A549 treated with CORT108297 at 1 μM for 4 hours (cell line): ENCODE measurements at places on chromosomes 4 and X. TPM values are rescaled to one million over a fixed set of nuclear protein-coding genes. Genes with fewer than 3 reads are reported as not detected.

The MID1IP1 gene
- total RNA-seq, result 28.3 to 41.6 TPM (median 36.4 TPM) in 5 replicates

The EREG gene
- 26.8 to 48.1 TPM (median 38.4 TPM) in 5 replicates for total RNA-seq

The EPGN gene
- 0.07 to 0.27 TPM in 2 of 5 replicates, not detected in the others for total RNA-seq

The IL2RG gene
- 0.07 to 0.32 TPM in 2 of 5 replicates, not detected in the others for total RNA-seq

The NUDT6 gene
- total RNA-seq, result 5.7 to 7.6 TPM (median 6.6 TPM) in 5 replicates

The TGIF2LX gene
- not detected in 5 replicates for total RNA-seq

The AMTN gene
- total RNA-seq, result 0.20 TPM in 1 of 5 replicates, not detected in the others

The SNCA gene
- 0.08 to 0.31 TPM (median 0.14 TPM) in 5 replicates for total RNA-seq

The POU3F4 gene
- total RNA-seq, result not detected in 5 replicates

The FAM114A1 gene
- total RNA-seq, result 21.9 to 46.3 TPM (median 33.2 TPM) in 5 replicates

The CD38 gene
- 8.6 to 13.7 TPM (median 10.1 TPM) in 5 replicates for total RNA-seq

The PPARGC1A gene
- total RNA-seq, result 0.03 to 0.18 TPM (median 0.14 TPM) in 4 of 5 replicates, not detected in the other

The BTC gene
- total RNA-seq, result 1.2 to 1.6 TPM (median 1.3 TPM) in 5 replicates

The ARHGEF38 gene
- not detected in 5 replicates for total RNA-seq

The XAGE2 gene
- total RNA-seq, result not detected in 5 replicates

The GPR173 gene
- not detected in 5 replicates for total RNA-seq

The ING2 gene
- 9.3 to 12.3 TPM (median 10.2 TPM) in 5 replicates for total RNA-seq

The ENPP6 gene
- not detected in 5 replicates for total RNA-seq

The SASH3 gene
- total RNA-seq, result not detected in 5 replicates

The PRR32 gene
- total RNA-seq, result not detected in 5 replicates

The STATH gene
- not detected in 5 replicates for total RNA-seq

The TLR8 gene
- not detected in 5 replicates for total RNA-seq

The AVPR2 gene
- total RNA-seq, result 0.06 to 0.17 TPM (median 0.15 TPM) in 4 of 5 replicates, not detected in the other

The SFRP2 gene
- not detected in 5 replicates for total RNA-seq

The MAP7D2 gene
- 5.2 to 6.4 TPM (median 6.0 TPM) in 5 replicates for total RNA-seq

The TCEAL8 gene
- total RNA-seq, result 26.2 to 41.6 TPM (median 30.2 TPM) in 5 replicates

The TMSB15C gene
- total RNA-seq, result 0.09 to 0.28 TPM (median 0.15 TPM) in 5 replicates

The BMPR1B gene
- total RNA-seq, result 5.0 to 7.5 TPM (median 6.6 TPM) in 5 replicates

The TLR1 gene
- total RNA-seq, result 0.35 to 0.74 TPM (median 0.41 TPM) in 5 replicates
